ENCODE measurements at places on chromosomes 1 and 21. TPM values are rescaled to one million over a fixed set of nuclear protein-coding genes. Genes with fewer than 3 reads are reported as not detected.
A peak's percentile ranks its signal among the peaks of the same experiment; 100 is the strongest.

- no peak for DNase-seq
These were observed at the start of gene SLC30A2 for GRCh38 chr1:26045722-26046245. TSS of gene SLC30A2 (minus strand) at chr1:26046118. CDS start at chr1:26045896, 222 bp downstream.

DNA sequence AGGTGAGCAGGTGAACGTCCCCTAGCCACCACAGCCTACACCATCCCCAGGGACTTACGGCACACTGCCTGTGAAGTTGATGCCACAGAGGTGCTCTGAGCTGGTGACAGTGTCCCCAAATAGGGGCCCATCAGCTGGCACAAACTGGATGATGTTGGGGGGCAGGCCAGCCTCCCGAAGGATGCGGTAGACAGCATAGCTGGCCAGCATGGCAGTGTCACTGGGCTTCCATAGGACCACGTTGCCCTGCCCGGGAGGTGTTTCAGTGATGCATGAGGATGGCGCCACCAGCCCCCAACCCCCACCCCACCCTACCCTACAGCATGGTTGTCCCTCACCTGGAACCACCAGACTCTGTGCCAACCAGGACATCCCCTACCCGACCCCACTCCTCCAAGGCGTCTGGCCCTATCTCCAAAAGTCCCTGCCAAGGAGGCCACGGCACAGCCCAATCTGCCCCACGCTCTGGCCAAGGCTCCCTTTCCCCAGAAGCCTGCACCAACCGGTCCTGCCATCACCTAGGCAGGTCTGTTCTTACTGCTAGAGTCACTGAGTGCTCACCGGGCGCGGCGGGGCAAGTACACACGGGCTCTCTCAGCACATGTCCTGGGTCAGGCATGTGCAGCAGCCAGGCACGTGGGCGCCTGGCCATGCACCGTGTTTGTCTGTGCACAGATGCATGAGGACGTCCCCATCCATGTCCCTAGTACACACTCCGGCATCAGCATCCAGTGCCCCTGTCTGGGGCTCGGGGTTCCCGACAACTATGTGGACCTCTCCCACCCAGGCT is 20.5 kb downstream of the ALDH4A1 start:
- no peak for DNase-seq

DNA sequence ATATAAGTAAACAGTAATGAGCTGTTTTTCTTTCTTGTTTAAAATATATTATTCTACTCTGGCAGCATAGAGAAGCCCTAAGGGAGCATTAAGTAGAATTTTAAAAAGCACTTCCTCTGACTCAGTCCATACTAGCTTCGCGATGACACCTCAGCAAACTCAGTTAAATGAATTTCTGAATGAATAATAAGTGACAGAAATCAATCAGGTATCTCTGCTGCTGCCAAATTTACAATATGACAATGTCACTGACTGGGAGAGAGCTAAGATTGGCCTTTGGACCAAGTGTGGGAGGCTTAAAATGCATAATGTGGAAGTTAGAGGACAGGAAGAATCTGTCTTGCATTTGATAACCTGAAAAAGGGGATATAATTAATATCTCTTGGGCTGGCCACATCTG is 296.1 kb downstream of the HHIPL2 start:
- DNase-seq, result no peak

DNA sequence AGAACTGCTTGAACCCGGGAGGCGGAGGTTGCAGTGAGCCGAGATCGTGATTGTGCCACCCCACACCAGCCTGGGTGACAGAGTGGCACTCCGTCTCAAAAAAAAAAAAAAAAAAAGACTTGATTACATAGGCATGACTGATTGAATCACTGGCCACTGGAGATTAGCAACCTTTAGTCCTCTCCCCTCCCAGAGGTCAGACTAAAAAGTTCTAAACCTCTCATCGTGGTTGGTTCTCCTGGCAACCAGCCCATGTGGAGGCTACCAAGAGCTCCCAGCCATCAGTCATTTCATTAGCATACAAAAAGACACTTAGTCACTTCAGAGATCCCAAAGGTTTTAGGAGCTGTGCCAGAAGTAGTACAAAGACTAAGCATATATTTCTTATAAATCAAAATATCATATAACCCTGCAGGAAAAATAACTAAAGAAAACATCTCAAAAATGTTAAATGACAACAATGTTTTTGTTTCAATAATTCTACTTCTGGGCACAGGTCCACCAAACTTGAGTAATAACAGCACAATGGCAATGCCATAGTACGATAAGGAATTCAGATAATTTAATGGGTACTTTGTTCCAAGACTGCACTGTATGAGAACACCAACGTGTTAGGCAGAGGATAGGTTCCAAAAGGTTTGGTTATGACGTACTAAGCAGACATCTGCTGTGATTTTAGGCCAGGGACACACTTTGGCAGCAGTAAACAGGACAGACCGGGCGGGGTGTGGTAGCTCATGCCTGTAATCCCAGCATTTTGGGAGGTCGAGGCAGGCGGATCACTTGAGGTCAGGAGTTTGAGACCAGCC is 18.1 kb downstream of the USP48 start:
- DNase-seq, result peak; percentile 70

GRCh38 chr1:223770621-223771315 is 58.4 kb downstream of the CAPN2 start:
- DNase-seq, result peak; percentile 46

DNA sequence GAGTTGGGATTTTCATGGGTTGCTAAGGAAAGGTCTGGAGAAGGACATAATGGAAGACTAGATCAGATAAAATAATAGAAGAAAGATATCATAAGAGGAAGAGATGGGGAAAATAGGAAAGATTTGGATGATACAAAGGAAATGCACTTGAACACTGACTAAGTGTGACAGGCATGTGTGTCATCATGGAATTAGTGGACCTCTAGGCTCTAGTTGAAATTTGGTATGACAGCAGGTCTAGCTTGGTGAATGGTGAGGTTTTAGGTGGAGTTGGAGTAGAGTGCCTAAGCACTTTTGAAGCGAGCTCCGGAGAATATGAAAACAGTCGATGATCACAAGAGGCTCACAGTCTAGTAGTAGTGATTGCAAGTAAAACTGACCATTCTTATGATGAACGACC is 73.0 kb upstream of the PTGS2 start:
- no peak for DNase-seq

DNA sequence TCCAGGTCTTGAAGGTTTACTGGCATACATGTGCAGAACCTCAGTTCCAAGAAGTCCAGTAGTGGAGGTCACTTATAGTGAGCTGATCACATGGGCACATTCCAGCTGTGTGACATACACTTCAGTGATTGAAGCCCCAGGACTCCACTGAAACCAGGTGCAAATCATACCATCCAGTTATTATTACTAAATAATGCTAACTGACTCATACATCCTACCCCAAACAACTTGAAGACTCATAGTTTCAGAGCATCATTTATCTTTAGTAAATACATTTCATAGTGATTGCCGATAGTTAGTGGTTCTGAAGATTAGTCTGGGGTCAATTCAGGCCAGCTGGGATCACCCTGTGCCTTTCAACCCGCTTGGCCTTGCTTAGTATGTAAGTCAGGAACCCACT is 137.9 kb upstream of the UBE2U start:
- DNase-seq, result no peak

DNA sequence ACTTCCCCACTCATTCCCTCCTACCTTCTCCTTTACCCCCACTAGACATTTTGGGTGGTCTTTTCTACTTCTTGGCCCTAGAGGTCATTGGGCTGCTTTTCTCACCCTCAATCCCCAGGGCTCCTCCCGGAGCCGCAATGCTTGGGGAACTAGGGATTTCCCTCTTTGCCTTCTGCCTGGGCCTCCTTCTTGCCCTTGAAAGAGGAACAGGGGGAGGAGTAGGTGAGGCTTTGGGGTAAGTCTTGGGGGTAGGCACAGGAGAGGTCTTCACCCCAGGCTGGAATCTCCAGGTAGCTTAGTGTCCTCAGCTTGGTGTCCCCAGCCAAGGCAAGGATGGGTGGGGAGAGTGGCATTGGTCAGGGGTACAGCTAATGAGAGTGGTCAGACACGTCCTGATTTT is 56.2 kb upstream of the EPS8L3 start:
- peak; percentile 42 for DNase-seq

- DNase-seq, result no peak
These were observed 10.5 kb downstream of the ZMYM4 start for GRCh38 chr1:35278886-35279554.

GRCh38 chr1:184408580-184408979 is 21.8 kb downstream of the C1orf21 start:
- DNase-seq, result no peak

DNA sequence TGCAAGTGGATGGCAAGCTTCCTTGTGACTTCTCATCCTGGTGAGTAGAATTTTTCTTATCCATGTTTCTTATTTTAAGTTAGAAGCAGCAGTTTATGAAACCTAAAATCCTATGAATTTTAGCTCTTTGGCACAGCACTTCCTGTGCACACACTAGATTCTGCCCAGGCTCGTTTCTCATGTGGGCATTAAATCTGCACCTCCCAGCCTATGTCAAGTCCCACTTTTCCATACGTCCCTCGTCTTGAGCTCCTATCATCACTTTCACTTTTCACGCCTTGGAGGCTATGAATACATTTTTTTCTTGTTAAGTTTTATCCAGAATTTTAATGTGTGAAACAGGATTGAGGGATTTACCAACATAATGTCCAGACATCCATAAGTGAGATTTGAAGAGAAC is 142.1 kb downstream of the MRPS6 start:
- DNase-seq, result no peak

GRCh38 chr1:38370716-38371504 is 324.3 kb upstream of the POU3F1 start:
- DNase-seq, result no peak

- DNase-seq, result no peak
These were observed 105.6 kb upstream of the ACTL8 start for GRCh38 chr1:17649371-17650106.

- DNase-seq, result peak; percentile 80
These were observed 24.6 kb downstream of the ARHGEF19 start for GRCh38 chr1:16187748-16188401.

DNA sequence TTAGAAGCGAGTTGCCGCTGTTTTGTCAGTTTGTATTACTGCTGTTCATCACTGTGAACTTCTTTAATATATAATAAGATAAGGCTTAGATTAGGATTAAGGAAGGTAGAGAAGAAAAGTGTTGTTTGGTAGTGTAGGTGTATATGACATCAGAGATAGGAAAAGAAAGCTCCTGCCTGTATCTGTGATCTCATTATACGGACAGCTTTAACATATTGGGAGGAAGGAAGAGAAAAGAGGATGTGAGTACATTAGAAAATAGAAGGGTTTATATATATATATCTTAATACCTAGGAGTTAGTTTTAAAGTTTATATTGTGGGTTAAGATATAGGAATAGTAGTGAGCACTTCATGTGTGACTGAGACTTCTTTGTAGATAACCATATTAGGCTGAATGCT is 71.0 kb downstream of the RALGPS2 start:
- DNase-seq, result no peak

DNA sequence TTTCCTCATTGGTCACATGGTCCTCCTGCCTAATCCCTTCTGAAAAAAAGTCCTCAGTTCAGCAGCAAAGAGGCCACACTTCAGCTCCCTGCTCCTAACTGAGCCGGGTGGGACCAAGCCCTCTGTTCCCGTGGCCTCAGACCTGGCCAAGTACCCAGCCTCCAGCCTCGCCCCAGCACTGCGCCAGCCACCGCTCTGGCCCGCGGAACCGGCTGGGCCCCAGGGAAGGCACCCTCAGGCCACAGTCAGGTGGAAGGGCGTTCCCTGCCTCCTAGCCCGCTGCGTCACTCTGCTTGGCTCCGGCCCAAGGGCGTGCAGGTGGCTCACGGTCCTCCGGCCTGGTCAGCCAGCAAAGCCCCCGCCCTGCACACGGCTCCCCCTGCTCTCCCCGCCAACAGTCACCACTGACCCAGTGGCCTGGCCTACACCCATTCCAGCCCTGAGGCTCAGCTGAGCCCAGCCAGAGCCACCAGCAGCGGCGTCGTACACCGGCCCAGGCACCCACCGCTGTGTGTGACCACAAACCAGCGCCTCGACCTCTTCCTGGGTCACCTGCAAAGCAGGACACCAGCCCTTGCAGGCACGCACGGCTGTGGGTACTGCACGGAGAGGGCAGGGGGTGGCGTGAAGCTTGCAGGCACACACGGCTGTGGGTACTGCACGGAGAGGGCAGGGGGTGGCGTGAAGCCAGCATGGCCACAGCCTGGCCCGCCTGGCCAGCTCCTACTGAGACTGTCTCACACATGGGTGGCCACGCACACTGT is 19.4 kb downstream of the NADK start:
- DNase-seq, result no peak

GRCh38 chr1:21254335-21254951 is 35.8 kb downstream of the ECE1 start:
- no peak for DNase-seq

- no peak for DNase-seq
These were observed 1.0 kb upstream of the ERG start for GRCh38 chr21:38499296-38499695.

DNA sequence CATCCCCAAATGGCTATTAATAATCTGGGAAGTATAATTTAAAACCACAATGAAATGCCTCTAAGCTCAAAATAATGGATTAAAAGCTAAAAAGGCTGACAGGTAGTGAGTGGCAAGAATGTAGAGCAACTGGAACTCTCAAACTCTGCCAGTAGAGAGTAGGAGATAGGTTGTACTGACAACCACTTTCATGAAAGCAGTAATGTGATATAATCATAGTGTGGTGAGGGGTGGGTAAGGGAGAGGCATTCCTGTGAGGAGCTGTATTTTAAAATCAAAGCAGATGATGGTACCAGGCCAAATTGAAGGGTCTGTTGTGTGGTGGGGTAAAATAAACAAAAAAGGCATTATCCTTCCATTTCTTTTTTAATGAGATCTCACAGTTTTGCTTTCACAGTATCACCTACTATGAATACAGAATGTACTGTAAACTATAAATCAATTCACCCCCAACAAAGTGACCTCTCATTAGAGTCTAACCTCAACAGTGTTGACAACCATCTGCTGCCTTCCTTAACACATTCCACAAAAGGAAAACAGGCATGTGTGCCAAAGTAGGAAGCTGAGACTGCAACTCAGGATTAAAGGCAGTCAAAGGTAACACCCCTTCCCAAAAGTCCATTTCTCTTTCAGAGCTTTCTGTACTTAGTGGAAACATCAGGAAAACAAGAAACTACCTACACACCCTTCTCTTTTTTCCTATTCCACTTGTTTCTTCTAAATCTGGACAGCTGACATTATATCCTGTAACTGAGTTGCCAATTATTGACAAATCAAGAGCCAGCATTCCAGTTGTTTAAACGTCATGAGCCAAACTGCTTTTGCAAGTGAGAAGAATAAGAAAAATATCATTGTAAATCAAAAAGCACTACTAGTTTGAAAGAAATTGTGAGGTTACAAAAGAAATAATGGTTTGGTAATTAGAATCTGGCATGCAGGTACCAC is 130.8 kb downstream of the FAF1 start:
- DNase-seq, result no peak

GRCh38 chr1:219917851-219918466 is 10.4 kb downstream of the SLC30A10 start:
- DNase-seq, result no peak

FCAMR gene
- not detected for total RNA-seq

ARHGEF19 gene
- total RNA-seq, result 1.5 TPM

FLG2 gene
- not detected for total RNA-seq

SLC2A5 gene
- total RNA-seq, result 0.94 TPM

DNM3 gene
- 1.0 TPM for total RNA-seq

UBAP2L gene
- 58.6 TPM for total RNA-seq

CELA2A gene
- not detected for total RNA-seq

TMPRSS15 gene
- total RNA-seq, result not detected

LORICRIN gene
- total RNA-seq, result not detected

LCE3B gene
- total RNA-seq, result not detected

JAM2 gene
- 15.6 TPM for total RNA-seq
